Head of caudate nucleus (tissue), 42 donors: ENCODE measurements at places on chromosomes 5 and 9.

GRCh38 chr5:109645707-109646192 lies 44.0 kb upstream of the MAN2A1 start:
- peak; percentile 39 for DNase-seq

DNA sequence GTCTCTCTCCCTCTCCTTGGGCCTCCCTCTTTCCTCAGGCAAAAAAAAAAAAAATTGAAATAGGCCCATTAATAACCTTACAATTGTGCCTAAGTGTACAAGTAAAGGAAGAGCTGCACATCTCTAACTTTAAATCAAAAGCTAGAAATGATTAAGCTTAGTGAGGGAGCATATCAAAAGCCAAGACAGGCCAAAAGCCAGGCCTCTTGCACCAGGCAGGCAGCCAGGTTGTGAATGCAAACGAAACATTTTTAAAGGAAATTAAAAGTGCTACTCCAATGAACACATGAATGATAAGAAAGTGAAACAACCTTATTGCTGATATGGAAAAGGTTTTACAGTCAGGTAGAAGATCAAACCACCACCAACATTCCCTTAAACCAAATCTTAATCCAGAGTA lies 383.4 kb downstream of the KIAA0825 start:
- no peak for DNase-seq

GRCh38 chr9:134929193-134930158 lies 11.8 kb upstream of the FCN1 start:
- DNase-seq = peak; percentile 18

- DNase-seq = no peak
Observed at GRCh38 chr9:7960320-7961050, 160.9 kb upstream of the DMAC1 start.

- DNase-seq = no peak
Observed at GRCh38 chr9:79975621-79976256, 404.0 kb downstream of the TLE4 start.
